Stimulated activated CD8-positive, alpha-beta memory T cell treated with anti-CD3 and anti-CD28 coated beads, Interleukin-7, amount 100 ng/mL, for 4 hours (primary cell): ENCODE measurements at places on chromosomes 4 and X.

DNA sequence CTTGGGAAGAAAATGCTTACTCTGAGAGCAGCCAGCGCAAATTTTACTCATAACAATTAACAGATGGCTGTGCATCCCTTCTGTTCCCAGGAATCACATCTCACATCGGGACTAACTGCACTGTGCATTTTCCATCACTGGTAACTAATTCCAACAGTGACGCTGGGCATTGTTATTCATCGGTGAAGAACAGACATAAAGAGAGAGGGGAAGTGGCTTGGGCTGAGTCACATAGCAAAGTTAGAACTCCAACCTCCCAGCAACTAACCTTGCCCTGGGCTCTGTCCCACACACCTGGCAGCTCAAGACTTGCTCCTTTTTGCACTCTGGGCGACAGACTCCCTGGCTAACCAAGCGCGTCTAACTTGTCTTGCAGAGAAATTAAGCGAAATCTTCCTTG is 6.4 kb upstream of the LONRF3 start:
- DNase-seq: no peak

- no peak for DNase-seq
These were observed 127.7 kb downstream of the SLC7A11 start for GRCh38 chr4:138114434-138114833.

DNA sequence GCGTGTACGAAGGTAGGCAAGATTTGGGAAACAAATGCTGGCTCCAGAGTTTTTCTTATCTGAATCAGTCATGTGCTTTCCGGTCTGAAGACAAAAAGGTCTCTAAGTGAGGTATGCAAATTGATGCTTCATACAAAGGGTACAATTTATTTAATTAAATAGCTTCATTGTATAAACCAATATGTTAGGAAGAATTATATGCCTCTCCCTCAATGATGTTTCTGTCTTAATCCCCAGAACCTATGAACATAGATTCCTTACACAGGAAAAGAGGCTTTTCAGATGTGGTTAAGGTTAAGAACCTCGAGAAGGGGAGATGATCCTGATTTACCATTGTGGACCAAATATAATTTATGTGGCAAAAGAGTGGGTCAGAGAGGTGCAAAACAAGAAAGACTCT is 543.5 kb upstream of the PCDH10 start:
- no peak for DNase-seq

DNA sequence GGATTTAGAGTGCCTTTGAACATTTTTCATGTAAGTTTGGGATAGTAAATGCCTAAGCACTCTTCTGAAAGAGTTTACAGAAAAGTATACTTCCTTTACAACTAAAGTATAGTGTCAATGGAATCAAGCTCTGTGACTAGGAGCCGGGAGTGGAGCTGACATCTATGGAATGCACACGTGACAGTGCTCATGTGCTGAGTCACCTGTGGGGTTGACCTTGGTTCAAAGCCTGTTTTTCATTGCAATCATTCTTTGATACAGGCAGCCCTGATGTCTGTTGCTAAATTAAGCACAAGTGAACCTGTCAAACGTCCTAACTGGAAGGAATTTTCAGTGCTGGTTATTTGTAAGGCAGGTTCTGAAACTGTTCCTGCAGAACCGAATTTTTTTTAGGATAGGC is 82.5 kb downstream of the GPAT3 start:
- no peak for DNase-seq

DNA sequence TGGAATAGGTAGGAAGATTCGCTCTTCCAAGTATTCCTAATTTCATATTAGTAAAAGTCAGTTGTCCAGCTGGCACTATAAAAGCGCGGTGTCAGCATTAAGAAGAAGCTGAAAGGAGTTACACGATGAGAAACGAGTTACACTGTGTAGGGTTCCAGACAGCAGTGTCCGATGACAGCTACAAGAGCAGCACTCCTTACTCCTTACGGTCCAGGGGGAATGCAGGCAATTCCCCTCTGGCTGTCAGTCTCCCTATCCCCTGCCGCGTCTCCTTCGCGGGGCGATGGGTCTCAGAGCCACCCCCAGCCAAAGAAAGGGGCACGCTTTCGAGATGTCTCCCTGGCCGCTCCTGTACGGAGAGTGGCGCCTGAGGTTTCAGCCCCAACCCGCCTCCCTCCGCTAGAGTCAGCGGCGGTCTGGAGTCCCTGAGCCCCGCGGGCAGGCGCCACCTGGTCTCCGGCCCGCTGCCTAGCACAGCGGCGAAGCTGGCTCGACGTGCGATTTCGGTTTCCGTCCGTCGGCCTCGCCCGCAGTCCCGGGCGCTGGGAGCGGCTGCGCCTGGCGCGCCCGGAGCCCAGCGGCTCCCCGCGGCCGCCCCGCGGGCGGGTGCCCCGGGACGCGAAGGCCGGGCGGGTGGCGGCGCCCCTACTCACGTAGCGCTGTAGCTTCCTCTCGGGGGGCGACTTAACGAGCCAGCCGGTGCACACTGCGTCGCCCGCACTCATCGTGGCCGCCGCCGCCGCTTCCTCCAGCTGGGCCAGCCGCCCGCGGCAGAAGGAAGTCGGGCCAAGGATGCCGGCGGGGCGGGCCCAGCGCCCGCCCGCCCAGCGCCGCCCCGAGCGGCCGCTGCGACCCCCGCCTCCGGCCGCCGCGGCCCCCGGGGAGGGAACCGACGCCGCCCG is at the start of gene GAB3:
TSS of gene GAB3 (minus strand) at position 777 of the 902 bp plus-strand sequence. CDS start at position 725, 52 bp downstream.
- peak; percentile 38 for DNase-seq

- no peak for DNase-seq
These were observed 94.9 kb upstream of the UNC5C start for GRCh38 chr4:95643627-95644026.

DNA sequence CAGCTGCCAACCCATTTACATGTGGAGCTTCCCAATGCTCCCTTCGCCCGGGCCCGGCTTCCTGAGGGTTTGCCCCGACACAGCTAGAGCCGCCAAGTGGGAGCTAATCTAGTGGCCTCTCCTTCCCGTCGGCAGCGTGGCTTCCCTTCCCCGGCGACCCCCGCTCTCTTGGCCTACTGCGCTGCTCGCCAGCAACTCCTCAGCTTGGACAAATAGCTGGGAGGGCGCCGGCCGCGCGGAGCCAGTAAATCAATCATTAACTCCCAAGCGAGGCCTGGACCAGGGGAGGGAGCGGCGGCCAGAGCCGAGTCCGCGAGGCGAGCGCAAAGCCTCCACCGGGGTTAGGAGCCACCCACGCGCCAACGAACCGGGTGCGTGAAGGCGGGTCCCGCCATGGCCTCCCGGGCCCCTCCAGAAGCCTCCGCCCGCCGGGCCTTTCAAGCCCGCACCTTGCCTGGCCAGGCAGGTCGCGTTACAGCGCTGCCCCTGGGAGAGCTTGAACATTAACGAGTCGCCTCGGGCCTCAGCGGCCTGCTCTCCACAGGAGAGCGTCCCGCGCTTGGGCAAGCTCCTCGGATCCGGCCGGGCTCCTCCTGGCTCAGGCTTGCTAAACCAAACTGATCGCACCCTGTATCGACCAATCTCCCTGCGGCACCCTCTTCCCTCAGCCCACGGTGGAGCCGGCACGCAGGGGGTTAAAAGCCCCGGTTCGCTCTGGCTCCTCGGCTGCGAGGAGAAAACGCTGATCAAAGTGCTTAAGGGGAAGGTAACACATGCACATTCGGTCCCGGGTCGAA is 10.6 kb upstream of the BCOR start:
- no peak for DNase-seq

- no peak for DNase-seq
These were observed 42.6 kb upstream of the TADA2B start for GRCh38 chr4:7000421-7001176.

- no peak for DNase-seq
These were observed 993.6 kb downstream of the ADGRL3 start for GRCh38 chr4:62193761-62194160.

- no peak for DNase-seq
These were observed 100.0 kb downstream of the SLC2A9 start for GRCh38 chr4:9921326-9921725.

- no peak for DNase-seq
These were observed 89.6 kb downstream of the EGF start for GRCh38 chr4:110002326-110002725.

- no peak for DNase-seq
These were observed 81.5 kb downstream of the RCHY1 start for GRCh38 chr4:75432683-75433082.

GRCh38 chrX:129961180-129962083 is 21.0 kb upstream of the BCORL1 start:
- peak; percentile 53 for DNase-seq

GRCh38 chrX:134396174-134396573 is 63.8 kb upstream of the HPRT1 start:
- DNase-seq: no peak

DNA sequence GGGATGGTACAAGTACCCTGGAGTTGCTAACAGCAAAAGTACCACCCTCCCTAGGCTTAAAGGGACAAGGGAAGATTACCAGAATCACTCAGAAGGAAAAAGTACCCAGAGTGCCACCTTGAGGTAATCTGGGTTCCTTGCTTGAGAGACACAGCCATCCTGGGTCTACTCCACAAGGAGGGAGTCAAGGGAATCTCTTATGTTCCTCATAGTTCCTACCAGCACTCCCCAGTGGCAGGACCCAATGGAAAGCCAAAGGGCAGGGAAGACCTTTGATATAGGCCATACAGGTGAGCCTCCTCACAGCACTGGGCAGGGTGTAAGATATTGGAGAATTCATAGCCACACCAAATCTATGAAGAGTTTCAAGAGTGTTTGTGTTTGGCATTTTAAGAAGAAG is 5.7 kb downstream of the IL2 start:
- no peak for DNase-seq

DNA sequence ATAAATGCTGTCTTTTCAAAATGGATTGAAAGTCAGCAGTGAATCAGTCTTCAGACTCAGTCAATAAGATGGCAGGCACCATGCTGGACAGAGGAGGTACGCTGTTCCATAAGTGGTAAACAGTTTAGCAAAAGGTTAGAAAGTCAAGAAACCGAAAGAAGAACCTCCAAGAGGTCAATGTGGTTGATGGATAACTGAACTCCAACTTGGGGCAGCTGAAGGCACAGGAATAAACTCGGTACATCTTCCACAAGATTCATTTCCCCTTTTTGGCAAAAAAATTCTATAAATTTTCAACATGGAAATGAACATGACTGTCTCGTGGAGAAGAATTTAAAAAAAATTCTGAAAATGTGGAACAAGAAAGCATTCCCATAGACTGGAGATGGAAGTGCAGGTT is 18.4 kb upstream of the SEL1L3 start:
- no peak for DNase-seq

GRCh38 chrX:154317391-154317995 is 21.9 kb downstream of the TKTL1 start:
- DNase-seq: no peak

DNA sequence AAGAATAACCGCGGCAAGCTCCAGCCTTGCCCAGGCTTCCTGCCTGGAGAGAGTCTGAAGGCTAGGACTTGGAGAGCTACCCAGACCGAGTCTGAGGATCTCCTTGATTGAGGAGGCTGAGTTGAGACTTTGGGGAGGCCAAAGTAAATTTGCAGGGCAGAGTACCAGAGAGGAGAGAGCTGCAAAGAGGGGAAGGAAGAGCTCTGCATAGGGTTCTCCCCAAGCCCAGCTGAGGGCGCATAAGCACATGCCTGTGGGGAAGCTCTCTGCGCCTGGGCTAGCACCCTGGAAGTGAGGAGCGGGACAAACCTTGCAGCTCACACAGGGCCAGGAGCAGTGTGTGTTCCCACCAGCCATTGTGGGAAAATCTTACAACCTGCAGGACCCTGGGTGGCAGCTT is 56.1 kb downstream of the FAM193A start:
- no peak for DNase-seq

DNA sequence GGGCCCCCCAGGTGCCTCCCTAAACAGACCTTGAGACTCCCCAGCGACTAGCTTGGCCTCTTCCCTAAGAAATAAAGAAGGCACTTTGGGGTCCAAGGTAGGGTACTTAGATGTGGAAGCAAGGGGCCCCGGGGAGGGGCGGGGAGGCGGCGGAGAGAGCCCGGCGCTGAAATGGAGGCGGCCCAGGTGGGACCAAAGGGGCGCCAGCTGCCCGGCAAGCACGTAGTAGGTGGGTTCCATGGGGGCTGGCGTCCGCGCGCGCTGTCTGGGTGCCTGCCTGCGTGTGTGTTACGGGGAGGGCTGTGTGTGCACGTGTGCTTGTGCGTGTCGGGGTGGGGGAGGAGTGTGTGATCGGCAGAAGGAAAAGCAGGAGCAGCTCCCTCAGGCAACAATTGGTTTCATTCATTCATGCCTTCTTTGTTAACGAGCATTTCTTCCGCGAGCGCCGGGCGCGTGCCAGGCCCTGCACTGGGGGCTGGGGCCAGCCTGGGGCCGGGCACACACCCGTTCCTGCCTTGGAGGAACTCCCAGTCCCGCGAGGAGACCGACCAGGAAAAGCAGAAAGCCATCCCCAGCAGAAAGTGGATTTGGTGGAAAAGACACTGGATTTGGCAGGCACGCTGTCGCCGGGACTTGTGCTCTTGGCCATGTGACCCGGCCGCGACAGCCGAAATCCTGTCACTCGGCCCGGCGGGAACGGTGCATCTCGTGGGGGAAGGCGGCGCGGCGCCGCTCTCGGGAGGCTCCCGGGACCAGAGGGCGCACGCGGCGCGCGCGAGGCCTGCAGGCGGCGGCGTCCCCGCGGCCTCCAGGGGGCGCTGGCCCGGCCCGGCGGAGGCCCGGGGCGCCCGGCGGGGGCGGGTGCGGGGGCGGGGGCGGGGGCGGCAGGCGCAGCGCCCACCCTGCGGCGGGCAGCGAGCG is 3.3 kb upstream of the DUSP9 start:
- no peak for DNase-seq

DNA sequence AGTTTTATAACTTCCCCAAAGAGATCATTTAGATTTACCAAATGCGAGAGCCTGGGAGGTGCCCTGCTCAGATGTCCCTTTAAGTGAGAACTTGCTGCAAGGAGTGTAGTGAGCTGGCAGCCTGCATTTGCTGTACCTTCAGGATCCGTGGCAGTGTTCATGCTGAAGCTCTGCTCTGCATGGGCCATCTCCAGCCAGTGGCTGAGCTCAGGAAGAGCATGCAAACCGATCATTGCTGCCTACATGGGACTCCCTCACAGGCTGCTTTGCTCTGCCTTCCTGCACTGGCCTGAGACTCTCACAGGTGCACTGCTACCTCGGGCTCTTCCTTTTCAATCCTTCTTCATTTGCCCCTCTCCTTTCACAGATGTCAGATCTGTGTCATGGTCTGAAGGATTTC is 152.0 kb upstream of the SFRP2 start:
- no peak for DNase-seq

DNA sequence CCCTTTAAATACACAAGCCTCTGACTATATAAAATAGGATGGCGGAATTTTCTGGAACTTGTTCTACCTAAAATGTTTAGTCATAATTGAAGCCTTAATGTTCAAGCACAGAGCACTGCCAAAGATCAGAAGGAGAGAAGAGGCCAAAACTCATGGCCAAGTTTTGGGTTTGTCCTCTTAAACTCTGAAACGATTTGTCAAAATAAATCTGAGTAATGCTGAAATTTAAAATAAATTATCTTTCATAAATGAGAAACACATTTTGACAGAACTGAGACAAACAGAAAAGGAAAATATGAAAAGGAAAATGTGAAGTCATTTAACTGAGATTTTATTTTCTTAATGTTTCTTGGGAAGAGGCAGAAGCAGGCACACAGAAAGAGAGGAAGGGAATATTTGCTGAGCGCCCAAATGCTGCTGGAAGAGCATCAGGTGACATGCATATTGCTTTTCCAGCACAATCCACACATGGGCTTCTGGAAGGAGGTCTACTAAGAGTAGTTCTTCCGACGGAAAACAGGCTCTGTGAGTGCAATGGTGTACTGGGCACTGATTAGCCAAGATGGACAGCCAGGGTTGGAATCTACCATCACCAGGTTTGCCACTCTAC is 47.4 kb upstream of the ZNF518B start:
- DNase-seq: no peak

GRCh38 chrX:40651620-40652223 is 4.4 kb upstream of the CXorf38 start:
- peak; percentile 57 for DNase-seq
